ENCODE measurements at places on chromosomes 3 and 15. TPM values are rescaled to one million over a fixed set of nuclear protein-coding genes. Genes with fewer than 3 reads are reported as not detected.

The DNAJC19 gene
- 41.0 TPM for polyA plus RNA-seq

The EFCC1 gene
- polyA plus RNA-seq = 0.27 TPM

The COL7A1 gene
- polyA plus RNA-seq = 25.8 TPM

The ITIH4 gene
- polyA plus RNA-seq = 0.63 TPM

The SCAMP5 gene
- 2.1 TPM for polyA plus RNA-seq

The CHST2 gene
- polyA plus RNA-seq = 0.38 TPM

The BFSP2 gene
- polyA plus RNA-seq = not detected

The ARGFX gene
- not detected for polyA plus RNA-seq

The GOLGA8J gene
- not detected for polyA plus RNA-seq

The GABRR3 gene
- not detected for polyA plus RNA-seq

The C3orf20 gene
- not detected for polyA plus RNA-seq

DNA sequence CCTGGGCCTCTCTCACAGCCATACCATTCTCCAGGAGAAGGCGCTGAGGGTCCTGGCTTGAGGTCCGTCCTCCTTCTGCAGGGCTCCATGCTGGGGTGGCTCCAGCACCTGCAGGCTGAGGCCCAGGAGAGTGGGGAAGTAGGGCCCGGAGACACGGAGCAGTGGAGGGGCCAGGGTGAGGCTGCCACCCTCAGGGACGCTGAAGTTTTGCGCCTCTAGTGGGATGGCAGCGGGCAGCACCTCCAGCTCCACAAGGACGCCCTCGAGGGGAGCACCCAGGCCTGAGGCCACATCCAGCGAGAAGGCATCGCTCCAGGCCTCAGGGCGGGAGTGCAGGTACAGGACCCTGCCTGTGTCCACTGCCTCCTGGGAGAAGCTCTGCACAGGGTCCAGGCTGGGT is 27.5 kb downstream of the CSPG4 start:
- DNase-seq = no peak

- DNase-seq = no peak
Measured at GRCh38 chr3:162096874-162097273, 600.3 kb downstream of the OTOL1 start.

GRCh38 chr15:68421798-68422402 is 10.1 kb downstream of the ITGA11 start:
- no peak for DNase-seq

DNA sequence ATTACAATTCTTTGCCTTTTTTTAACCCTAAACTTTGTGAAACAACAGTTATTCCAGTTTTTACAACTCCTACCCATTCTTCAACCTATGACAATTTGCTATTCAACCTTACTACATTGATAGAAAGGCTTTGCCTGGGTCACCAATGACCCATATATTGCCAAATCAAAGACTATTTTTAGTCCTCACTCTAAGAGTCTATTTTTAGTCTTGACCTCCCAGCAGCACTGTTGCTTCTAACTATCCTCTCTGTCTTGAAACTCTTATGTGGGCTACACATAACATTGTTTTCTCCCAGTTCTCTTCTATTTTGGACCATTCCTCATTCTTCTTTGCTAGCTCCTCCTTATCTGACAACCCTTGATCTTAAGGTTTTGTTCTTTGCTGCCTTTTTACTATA is 71.4 kb downstream of the C3orf80 start:
- DNase-seq = no peak

- DNase-seq = no peak
Measured at GRCh38 chr15:50277370-50277769, 11.8 kb upstream of the HDC start.

DNA sequence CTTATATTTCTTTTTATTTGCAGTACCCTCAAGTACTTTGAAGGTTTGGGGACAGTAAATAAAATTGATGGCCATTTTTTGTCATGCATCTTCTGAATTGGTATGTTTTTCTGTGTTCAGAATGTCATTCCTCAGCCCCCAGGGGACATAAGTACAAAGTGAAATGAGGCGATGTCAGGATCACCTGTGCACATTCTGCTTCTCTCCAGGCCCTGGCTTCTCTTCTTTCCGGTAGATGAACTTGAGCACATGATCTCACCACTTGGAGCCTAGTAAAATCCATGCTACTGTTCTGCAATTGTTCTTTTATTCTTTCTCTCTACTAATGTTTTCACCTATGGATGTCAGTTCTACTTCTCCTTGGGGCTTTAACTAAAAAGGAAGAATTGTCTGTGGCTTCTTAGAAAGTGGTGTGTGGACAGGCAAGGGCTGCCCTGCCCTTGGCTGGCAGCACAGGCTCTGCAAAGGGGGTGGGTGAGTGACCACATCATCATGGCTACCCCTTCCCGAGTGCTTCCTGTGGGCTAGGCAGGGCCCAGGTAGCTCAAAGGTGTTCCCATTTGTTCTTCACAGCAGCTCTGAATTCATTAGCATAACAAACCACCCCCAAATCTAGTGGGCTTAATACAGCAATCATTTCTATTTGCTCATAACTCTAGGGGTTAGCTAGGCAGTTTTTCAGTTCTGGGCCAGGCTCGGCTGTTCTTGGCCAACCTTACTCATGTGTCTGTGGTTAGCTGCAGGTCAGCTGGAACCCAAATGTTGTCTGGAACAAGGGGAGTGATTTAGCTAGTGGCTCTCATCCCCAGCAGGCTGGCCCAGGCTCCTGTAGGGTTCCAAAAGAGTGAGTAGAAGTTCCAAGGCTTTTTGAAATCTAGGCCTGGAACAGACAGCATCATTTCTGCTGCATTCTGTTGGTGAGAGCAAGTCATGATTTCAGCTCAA is 154.0 kb upstream of the CTDSPL start:
- DNase-seq = no peak

- DNase-seq = no peak
Measured at GRCh38 chr3:87413814-87414213, 137.4 kb upstream of the POU1F1 start.

DNA sequence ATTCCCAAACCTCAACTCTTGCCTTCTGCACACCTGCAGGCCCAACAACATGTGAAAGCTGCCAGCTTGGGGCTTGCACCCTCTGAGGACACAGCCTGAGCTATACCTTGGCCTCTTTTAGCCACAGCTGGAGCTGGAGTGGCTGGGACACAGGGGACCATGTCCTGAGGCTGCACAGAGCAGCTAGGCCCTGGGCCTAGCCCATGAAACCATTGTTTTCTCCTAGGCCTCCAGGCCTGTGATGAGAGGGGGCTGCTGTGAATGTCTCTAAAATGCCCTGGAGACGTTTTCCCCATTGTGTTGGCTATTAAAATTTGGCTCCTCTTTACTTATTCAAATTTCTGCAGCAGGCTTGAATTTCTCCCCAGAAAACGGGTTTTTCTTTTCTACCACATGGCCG is 7.2 kb downstream of the ZKSCAN7 start:
- no peak for DNase-seq

GRCh38 chr3:107543666-107544065 is 20.9 kb downstream of the BBX start:
- no peak for DNase-seq

- no peak for DNase-seq
Measured at GRCh38 chr3:141356046-141356445, 12.3 kb upstream of the ZBTB38 start.

DNA sequence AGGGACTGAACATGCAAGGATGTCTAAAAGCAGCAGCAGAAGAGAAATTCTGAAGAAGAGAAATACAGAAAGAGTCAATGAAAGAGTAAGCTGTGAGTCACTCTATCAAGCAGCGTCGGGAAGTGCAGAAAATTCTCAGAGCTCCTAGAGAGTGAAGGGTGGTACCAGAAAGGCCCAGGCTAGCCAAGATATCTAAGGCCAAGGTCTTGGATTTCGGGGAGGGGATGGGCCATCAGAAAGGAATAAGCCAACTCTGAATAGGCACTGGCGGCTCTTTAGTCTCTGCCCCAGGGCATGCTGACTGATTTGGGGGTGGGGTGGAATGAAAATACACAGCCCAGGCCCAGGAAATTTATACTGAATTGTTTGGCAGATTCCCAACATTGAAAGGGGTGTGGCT is 70.8 kb downstream of the GPR156 start:
- DNase-seq = no peak

GRCh38 chr15:32974691-32975090 is 219.8 kb downstream of the FMN1 start:
- DNase-seq = no peak

DNA sequence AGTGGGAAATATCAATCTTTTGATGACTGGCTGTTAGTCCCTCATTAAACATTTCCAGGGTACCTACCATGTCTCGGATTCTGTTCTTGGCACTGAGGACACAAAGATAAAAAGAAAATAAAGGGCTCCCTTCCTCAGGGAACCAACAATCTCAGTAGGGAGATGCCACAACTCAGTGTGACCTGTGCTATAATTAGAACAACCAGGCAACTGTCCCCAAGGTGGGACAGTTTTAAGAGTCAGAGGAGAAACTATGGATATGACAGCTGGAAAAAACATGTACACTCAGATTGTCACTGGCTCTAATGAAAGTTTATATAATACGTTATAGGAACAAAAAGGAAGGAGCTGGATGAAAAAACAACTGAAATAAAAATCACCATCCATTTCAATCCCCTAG is 23.3 kb upstream of the CMTM8 start:
- no peak for DNase-seq

- no peak for DNase-seq
Measured at GRCh38 chr3:58596834-58597518, 19.8 kb upstream of the FAM107A start.

- no peak for DNase-seq
Measured at GRCh38 chr3:110165370-110165743, 828.0 kb upstream of the DPPA4 start.

Measured in AG04450 (cell line).